Erythroblast (primary cell): ENCODE measurements at places on chromosomes 2 and 18.
A peak's percentile ranks its signal among the peaks of the same experiment; 100 is the strongest.

GRCh38 chr2:61978522-61978921 lies 73.0 kb downstream of the COMMD1 start:
- DNase-seq: peak; percentile 26

GRCh38 chr2:58072102-58072501 lies 25.5 kb downstream of the VRK2 start:
- no peak for DNase-seq

DNA sequence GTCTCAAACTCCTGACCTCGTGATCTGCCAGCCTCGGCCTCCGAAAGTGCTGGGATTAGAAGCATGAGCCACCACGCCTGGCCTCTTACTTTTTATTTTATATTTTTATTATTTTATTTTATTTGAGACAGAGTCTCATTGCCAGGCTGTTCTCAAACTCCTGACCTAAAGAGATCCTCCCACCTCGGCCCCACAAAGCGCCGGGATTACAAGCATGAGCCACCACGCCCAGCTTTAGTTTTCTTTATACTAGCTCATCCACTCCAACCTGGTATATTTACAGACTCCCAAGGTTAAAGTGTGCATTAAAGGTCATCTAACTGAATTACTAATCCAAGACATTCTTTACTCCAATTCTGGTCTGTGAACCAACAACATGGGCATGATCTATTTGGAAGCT lies 26.8 kb downstream of the ATAD2B start:
- no peak for DNase-seq

DNA sequence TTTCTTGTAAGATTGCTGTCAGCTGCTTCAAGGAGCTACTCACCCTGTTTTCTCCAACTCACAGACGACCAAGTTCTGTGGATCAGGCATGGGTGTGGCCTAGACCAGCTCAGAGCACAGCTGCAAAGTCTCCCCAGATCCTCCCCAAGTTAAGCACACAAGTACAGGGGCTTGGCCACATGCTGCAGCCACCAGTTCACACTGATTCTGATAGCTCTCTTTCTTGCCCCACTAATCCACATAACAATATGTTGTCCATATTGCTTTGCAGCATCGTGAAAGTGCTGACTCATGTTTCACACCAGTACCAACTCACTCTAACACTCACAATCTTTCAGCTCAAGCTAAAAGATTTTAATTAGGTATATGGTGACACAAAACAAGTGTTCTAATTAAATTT lies 437.0 kb downstream of the PARD3B start:
- DNase-seq: peak; percentile 39

DNA sequence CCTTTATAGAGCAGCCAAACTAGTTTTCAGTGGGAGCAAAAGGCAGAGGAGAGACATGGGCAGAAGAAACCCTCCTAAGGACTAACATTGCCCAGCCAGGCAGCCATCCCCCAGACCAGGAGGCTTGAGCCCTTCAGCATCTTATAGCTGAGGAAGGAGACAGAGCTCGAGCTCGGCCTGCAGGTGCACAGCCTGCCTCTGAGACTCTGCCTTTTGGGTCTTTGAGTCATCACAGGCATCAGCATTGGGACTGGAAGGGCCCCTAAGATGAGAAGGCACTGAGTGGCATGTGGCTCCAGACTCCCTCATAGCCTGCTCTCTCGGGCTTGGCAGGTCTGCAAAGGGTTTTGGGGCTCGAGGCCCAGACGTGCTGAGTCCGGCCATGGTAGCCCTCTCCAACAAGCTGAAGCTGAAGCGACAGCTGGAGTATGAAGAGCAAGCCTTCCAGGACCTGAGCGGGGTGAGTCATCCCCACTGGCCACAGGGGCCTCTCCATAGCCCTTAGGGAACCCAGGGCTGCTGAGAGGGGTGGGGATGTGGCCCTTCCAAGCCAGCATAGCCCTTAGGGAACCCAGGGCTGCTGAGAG lies 84.1 kb downstream of the EPAS1 start:
- no peak for DNase-seq

DNA sequence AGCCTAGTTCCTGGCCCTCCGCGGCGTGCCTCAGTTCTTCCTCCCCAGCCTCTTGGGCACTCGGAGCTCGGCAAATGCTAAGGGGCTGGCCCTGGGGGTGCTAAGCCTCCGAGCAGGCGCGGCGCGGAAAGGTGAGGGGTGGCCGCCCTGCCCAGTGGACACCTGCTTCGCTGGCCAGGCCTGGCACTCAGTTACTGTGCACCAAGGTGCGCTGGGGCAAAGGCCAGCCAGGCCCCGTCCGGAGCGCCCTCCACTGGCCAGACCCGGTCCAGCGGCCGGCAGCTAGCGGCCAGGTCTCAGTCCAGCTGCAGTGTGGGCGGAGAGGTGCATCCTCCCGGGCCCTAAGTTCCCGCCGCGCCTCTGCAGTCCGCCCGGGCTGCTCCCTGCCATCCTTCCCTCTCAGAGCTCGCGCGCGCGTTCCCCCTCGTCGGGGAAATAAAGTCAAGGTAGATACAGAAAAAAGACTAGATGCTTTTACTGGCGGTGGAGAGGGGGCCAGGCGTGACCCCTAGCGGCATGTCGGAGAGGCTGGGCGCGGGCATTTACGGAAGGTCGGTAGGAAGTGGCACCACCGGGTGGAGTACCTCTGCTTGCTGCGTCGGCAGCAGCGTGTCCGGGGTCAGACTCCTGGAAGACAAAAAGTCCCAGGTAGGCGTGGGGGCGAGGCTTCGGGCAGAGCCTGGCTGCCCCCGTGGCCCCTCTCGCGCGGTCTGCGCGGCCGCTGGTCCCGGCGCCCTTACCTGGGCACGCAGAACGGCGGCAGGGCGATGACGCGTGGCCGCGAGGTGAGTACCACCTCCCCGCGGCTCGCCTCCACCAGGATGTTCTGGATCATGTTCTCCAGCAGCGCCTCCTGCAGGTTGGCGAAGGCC lies 9.4 kb upstream of the CRYBA2 start:
- DNase-seq: peak; percentile 46

DNA sequence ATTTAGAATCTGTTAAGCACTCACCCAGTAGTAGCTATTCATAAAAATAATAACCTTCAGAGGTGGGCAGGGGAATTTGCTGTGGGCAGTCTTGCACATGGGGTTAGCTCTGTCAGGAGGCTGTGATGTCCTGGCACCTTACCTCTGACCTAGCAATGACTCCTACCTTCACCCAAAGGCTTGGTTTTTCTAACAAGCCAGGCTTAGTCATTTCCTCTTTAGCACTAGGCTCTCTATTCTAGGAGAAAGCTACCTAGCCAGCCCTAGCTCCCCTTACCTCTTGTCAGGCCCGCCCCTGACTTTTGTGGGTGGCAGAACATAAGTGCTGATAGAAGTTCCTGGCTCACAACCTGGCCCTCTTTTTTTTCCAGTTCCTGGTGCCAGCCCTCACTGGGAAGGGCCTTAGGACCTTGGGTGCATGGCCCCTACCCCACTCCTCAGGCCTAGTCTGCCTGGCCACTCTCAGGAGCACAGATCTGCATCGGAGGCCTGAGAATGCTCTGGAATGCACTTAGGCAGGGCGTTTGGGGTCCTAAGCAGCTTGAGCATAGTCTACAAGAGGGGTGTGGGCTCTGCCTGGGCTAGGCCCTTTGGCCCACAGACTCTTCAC lies 17.7 kb downstream of the CPLX4 start:
- DNase-seq: no peak
